ENCODE measurements at places on chromosomes 4 and X.

- DNase-seq = no peak
Measured at GRCh38 chr4:115107411-115107810, 6.0 kb downstream of the NDST4 start.

DNA sequence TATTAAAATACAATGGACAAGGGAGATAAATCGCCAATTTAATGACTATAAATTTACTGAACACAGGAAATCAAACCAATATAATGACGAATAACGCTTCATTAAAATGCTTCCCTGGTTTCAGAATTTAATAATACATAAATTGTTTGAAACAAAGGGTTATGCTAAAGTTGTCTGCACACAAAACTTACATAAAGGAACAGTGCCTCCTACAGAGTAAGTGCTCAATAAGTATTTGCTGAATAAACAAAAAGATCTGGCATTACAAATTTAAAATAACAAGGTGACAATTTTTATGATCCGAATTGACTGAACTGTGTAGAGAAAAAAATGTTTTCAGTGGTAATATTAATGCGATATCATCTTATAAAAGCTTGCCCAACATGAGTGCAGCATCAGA, 69.6 kb downstream of the NOCT start:
- DNase-seq = no peak

DNA sequence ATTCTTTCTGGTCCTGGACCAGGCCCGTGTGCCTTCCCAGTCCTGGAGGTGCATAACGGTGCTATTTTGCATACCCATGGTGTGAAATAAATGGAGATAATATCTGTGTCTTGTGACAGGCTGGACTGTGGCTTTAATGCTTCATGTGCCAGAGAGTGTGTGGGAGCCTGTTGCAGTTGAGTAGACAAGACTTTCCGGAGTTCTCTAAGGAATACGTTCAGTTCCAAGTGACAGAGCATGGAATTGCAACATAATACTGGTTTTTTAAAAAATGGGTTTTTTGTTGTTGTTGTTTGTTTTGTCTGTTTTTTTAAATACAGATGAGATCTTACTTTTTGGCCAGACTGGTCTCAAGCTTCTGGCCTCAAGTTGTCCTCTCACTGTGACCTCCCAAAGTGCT, 74.0 kb downstream of the HPRT1 start:
- DNase-seq = no peak

GRCh38 chr4:106659371-106659770, 290.8 kb upstream of the GIMD1 start:
- DNase-seq = no peak

DNA sequence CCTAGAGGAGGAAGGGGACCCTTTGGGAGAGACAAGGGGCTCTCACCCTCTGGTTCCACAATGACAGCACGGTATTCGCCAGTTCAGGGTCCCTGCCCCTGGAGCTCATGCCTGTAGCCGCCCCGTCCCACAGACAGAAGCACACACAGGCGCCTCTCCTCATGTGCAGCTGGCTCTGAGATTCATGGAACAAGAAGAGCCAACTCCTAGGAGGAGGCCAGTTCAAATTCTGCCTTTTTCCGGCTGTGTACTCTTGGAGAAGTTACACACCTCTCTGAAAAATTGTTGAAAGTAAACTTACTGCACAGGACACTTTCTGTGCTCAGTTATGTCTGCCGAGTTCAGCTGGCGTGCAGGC, 15.3 kb downstream of the BLOC1S4 start:
- DNase-seq = no peak

DNA sequence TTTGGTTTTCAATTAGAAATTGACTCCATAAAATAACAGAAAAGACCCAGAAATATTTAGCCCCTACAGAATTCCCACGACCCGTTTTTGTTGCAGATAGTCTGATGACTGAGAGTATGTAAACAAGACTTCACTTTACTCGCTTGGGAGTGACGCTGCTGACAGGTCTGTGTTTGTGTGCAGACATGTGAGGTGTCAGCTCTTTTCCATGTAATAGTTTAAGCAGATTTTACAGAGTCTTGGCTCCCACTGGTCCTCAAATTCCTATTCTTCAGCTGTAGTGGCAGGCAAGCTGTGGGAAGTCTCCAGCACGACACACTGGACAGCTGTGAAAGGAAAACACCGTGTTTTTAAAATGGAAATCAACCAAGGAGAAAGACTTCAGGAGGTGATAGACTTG, 455.7 kb downstream of the GABRG1 start:
- peak; percentile 15 for DNase-seq

DNA sequence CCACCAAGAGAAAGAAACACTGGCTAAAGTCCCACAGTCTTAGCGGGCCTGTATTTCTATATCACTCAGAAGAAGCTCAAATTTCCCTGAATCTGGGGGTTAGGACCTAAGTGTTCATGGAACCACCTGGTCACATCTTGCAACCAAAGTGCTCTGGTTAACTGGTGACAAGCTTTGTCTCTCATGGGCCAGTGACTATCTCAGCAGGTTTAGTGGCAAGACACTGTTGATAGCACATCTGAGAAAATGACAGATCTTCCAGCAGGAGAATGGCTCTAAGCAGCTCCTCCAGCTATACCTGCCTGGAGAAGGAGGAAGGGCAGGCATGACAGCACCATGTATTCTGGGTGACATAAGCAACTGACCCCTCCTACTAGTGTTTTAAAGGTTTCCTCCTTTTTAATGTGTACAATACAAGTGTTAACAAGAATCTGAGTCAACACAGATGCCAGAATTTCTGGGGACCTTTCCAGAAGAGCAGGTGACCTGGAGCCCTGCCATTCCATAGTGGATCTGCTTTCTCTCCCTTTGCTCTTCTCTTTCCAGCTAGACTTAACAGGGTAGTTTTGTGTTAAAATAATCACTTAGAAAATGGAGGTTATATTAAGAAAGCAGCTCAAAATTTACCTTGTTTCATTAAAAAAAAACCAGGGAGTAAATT, 17.3 kb upstream of the QRFPR start:
- DNase-seq = no peak

DNA sequence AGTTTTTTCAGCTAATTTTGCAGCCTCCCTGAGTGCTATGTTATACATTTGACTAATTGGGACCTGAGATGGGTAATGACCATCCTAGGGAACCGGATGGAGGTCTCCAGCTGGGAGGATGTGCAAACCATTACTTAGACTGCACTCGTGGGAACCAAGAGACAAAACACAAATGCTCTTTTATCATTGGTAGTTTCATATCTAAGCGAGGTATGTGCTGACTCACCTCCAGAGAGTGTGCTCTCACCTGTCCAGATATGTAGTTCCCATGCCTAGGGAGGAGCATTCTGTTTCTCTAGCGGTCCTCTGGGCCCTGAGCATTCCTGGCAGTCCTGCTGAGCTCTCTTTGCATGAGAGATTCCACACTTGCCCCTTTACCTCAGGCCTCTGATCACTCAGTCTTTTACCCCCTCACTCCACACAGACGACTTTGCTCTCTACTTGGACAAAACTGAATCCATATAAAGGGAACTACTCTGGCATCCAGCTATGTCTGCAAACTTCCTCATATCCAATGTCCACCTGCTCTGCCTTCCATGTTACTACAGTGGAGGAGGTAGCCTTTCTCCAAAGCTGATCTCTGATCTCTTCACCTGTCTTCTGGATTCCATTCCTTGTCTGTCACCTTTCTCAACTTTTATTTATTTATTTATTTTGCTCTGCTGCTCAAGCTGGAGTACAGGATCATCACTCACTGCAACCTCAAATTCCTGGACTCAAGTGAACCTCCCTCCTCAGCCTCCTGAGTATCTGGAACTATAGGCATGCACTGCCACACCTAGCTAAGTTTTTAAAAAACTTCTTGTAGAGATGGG, 88.4 kb downstream of the LRP2BP start:
- DNase-seq = no peak

GRCh38 chr4:83272900-83273299, 11.7 kb downstream of the COQ2 start:
- DNase-seq = no peak

DNA sequence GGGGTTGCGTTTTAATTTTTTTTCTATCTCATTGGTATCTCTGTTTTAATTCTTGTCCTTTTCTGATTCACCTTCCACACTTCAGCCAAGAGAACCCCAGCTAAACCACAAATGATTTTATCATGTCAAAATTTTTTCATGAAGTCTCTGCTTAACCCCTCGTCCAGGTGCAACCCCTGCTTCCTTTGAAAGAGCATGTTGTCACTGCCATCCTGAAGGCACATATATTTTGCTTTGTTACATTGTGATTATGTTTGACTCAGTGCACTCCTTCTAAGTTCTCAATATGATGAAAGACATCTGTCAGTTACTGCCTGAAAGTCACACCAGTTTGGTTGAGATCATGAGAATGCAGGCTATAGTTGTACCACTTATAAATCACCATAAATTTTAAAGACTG, 99.9 kb upstream of the FMR1 start:
- DNase-seq = no peak

GRCh38 chr4:39697740-39698423, at the start of gene UBE2K:
TSS of gene UBE2K (plus strand) at chr4:39698136. CDS start at chr4:39698328, 192 bp downstream.
- DNase-seq = peak; percentile 96

Data from spinal cord (tissue), 10 donors.